ENCODE measurements at places on chromosomes 7 and 10. TPM values are rescaled to one million over a fixed set of nuclear protein-coding genes. Genes with fewer than 3 reads are reported as not detected.
A peak's percentile ranks its signal among the peaks of the same experiment; 100 is the strongest.

GRCh38 chr7:71290452-71290851, 158.5 kb downstream of the GALNT17 start:
- H3K27me3 ChIP-seq = no peaks in the 10 kb centered on the region
- DNase-seq = no peak
- no peak overlapping the region for H3K4me3 ChIP-seq

DNA sequence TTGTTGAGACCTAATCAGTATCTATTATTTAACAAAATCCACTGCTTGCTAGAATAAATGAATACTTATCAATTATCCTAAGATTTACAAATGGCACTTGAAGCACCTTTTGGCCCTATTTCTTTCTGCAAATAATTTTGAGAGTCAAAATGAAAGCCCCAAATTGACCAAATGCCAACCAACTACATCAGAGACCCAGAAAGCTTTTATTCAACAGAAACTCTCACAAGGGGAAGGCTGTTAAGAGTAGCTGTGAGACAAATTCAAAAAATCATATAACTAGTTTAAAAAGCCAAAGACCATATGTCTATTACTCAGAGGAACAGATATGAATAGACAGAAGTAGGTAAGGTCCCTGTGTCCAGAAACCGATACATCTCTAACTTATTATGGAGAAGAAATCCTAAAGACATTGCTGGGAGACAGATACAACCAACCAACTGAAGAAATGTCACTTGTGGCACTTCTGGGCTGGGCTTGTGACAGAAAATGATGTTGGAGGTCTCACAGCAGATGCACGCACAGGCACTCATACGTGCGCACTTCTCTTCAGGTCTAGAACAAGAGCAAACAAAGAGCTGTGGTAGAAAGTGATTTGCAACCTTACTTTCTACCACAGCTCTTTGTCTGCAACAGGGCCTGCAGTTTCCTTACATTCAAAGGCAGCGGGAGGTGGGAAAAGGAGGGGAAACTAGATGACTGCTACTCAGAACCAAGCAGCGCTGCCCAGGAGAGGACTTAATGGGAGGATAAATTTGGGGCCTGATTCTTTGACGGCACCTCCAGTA, 58.6 kb upstream of the KCNIP2 start:
- no peaks in the 10 kb centered on the region for H3K27me3 ChIP-seq
- DNase-seq = no peak
- H3K4me3 ChIP-seq = no peak overlapping the region
- H3K36me3 ChIP-seq = no peaks in the 10 kb centered on the region
- H3K4me1 ChIP-seq = peaks cover 16% of the 10 kb centered on the region
- no peak overlapping the region for H3K27ac ChIP-seq

- no peaks in the 10 kb centered on the region for H3K4me1 ChIP-seq
- DNase-seq = peak; percentile 77
- H3K27ac ChIP-seq = no peak overlapping the region
- no peak overlapping the region for H3K4me3 ChIP-seq
- H3K27me3 ChIP-seq = no peaks in the 10 kb centered on the region
Measured at GRCh38 chr10:13414855-13415254, 66.8 kb upstream of the SEPHS1 start.

- H3K27ac ChIP-seq = no peak overlapping the region
- H3K4me1 ChIP-seq = peaks cover 9% of the 10 kb centered on the region
- H3K27me3 ChIP-seq = no peaks in the 10 kb centered on the region
- H3K4me3 ChIP-seq = no peak overlapping the region
- DNase-seq = no peak
Measured at GRCh38 chr7:71780282-71780681, 631.9 kb downstream of the CALN1 start.

DNA sequence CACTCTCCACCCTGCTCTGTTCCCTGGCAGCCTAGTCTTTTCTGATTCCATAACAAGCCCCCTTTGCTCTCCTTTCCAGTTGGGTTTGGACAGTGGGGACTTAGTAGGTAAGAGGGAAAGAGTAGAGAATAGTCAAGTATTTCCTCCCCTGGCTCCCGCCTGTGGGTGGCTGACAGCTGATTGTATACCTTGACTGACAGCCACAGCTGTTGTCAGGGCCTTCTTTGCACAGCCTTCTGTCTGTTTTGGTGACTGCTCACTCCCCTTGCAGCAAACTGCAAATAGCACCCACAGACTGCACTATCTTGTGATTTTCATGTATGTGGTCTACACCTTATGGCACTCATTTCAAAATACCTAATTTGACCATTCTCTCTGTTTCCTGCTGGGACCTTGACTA, 486.3 kb downstream of the ACTR3B start:
- no peaks in the 10 kb centered on the region for H3K4me1 ChIP-seq
- H3K4me3 ChIP-seq = no peak overlapping the region
- DNase-seq = no peak
- no peaks in the 10 kb centered on the region for H3K27me3 ChIP-seq
- no peak overlapping the region for H3K27ac ChIP-seq
- no peaks in the 10 kb centered on the region for H3K36me3 ChIP-seq

The SORCS1 gene
- polyA plus RNA-seq = 4.1 TPM

DNA sequence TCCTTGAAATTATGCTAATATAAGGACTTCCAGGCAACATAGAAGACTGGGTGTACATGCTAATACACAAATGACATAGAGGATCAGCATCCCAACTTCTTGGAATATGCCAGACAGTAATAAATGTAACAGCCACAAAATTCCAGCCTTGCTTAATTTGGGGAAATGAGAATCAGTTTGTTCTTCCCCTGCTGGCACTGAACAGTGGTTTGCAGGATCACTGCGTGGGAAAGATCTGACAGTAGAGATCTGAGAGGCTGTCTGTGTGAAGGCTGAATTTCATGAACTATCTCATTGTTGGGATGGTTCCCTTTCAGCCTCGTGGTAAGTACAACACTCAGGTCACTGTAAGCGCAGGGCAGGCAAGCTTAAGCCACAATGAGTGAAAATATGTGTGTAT, 1078.0 kb downstream of the LRMDA start:
- H3K36me3 ChIP-seq = no peaks in the 10 kb centered on the region
- H3K27ac ChIP-seq = no peak overlapping the region
- H3K4me3 ChIP-seq = no peak overlapping the region
- H3K27me3 ChIP-seq = no peaks in the 10 kb centered on the region
- no peak for DNase-seq

DNA sequence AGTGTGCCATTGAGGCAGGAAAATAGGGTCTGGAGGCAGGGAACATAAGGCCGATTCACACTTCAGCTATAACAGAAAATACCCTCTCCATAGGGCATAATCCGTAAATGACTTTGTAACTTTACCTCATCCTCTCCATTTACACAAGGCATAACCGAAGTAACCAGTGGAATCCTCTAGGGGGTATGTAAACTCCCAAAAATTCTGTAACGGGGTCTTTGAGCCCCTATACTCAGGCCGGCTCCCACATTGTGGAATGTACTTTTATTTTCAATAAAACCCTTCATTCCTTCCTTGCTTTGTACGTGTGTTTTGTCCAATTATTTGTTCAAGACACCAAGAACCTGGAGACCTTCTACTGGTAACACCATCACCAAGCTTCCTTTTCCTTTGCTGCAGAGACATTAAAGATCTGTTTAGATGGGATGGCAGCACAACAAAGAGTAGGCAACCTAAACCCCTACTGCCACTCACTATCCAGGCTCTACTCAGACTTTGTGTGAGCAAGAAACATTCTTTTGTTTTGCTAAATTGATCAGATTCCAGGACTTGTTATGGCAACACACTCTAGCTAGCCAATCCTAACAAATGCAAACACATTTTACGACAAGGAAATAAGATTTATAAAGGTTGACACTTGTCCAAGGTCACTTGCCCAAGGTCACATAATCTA, 99.3 kb downstream of the DGKI start:
- no peaks in the 10 kb centered on the region for H3K27me3 ChIP-seq
- no peak overlapping the region for H3K4me3 ChIP-seq
- peak overlapping the region; percentile 32 for H3K27ac ChIP-seq
- DNase-seq = peak; percentile 19

GRCh38 chr10:129043691-129044090, 423.4 kb upstream of the MGMT start:
- no peaks in the 10 kb centered on the region for H3K4me1 ChIP-seq
- H3K4me3 ChIP-seq = no peak overlapping the region
- H3K27me3 ChIP-seq = no peaks in the 10 kb centered on the region

The SPDYE5 gene
- polyA plus RNA-seq = not detected

DNA sequence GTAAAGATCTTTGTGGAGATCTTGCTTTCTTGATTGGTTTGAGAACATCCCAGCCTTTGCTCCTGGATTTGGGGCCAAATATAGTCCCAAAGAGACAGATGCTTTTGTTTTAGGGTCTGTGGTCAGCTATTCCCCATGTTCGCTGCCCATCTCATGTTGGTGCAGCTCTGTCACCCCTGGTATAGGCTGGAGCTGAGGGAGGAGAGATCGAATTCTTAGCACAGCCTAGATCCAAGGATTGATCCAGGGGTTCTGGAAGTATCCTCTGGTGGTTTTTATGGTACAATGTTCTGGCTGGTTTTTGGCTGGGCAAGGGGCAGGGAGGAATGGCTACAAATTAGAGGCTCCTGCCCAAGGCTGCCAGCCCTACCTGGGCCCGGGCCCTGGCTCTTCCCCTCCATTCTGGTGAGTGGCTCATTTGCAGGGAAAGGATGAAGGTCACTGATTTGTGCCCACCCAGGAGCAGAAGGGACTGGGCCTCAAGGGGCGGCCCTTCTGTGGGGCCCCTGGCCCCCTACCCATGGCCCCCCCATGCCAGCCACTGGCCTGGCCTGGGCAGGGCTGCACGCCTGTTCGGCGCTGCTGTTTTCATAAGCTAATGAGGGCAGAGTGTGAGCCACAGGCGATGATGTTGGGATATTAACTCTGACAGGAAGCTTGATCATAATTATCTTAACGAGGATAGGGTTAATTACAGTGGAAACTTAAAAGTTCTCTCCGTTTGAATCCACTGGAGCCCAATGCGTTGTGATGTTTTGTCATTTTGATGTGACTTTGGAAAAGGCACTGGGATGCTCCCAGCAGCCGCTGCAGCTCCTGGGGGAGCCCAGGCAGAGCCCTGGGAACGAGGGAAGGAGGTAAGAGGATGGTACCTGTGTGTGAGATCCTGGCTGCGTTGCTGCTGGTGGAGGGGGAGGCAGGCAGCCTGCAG, 600.6 kb downstream of the LRMDA start:
- no peaks in the 10 kb centered on the region for H3K36me3 ChIP-seq
- DNase-seq = no peak
- no peak overlapping the region for H3K4me3 ChIP-seq
- no peak overlapping the region for H3K27ac ChIP-seq

DNA sequence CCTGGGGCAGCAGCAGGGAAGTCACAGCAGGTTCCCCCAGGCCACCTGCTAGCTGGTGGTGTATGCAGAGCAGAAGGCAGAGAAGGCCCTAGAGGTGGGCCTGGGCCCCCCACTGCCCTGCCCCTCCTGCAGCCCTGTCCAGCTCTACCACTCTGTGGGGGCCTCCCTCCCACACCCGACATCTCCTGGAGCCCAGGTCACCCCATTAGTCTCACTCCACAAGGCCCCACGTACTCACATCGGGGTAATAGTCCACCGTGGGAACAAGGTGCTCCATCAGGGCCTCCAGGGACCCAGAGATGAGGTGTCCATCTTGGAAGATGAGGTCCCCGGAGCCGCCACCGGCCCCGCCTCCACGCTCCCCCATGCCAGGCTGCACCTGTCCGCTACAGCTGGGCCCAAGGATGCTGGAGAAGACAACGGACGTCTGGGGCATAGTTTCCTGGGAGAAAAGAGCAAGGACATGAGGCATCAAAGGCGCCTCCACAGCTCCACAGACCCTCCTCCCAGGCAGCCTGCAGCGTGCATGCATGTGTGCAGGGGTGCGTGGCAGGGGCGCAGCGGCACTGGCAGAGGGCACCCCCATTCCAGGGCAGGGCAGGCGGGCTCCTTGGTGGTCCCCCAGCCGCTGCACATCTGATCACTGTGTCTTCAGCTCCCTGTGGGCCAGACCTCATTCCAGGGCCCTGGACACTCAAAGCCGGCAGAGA, 61.0 kb downstream of the RASGEF1A start:
- no peak overlapping the region for H3K4me3 ChIP-seq
- no peak overlapping the region for H3K27ac ChIP-seq
- H3K27me3 ChIP-seq = no peaks in the 10 kb centered on the region

- DNase-seq = no peak
Measured at GRCh38 chr7:16727736-16728135, 25.8 kb upstream of the TSPAN13 start.

DNA sequence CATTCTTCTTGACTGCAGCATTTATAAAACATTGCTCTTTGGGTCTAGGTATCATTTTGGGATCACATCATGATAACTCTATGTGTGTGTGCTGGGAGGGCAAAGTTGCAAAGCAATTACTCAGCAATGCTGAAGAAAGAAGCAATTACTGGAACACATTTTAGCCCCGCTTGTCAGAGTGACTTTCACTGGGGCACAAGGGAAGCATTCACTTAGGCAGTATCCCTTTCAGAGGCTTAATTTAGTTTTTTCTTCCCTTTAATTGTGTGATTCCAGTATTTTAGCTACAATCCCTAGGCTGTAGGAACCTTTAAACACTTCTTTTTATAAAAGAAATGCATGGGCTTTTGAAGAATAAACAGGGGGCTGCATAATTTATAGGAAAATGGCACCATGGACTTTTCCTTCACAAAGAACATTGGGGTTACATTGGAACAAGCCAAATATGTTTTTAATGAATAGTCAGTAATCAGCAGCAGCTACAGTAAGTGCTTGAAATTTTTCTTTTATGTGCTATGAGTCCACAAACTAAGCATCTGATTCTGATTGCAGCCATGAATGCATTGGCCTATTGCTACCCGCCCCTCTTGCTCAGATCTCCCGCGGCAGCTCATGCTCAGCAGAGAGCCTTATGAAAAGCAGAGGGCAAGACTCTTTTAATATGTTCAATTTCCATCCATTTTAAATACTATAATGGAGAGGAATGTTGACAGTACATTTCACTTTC, 51.2 kb upstream of the NXPH1 start:
- no peaks in the 10 kb centered on the region for H3K27me3 ChIP-seq
- no peak overlapping the region for H3K4me3 ChIP-seq
- peaks cover 4% of the 10 kb centered on the region for H3K4me1 ChIP-seq
- no peak overlapping the region for H3K27ac ChIP-seq
